ENCODE measurements at places on chromosomes 5 and 9.
A peak's percentile ranks its signal among the peaks of the same experiment; 100 is the strongest.

GRCh38 chr9:100473276-100474081 is 530 bp downstream of the TMEFF1 start:
- no peak for DNase-seq

DNA sequence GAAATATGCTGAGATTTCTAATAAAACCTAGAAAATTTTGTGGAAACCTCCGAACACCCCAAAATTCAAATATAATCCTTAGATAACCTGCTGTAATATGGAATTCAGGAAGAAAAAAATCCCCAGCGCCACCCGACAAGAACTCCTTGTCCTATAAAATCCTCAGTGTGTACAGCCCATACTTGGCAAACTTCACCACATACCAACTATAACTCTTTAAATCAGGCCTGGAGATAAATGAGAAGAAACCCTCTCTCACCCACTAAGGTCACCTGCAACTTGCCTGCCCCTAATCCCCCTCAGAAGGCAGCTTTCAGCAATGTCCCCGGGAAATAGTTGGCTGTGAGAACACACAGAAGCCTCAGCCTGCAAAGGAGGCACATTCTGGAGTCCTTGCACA is 90.5 kb downstream of the SH3TC2 start:
- DNase-seq: no peak

GRCh38 chr5:4028384-4028783 is 432.8 kb downstream of the IRX1 start:
- no peak for DNase-seq

GRCh38 chr5:158531860-158532259 is 567.9 kb downstream of the EBF1 start:
- no peak for DNase-seq

DNA sequence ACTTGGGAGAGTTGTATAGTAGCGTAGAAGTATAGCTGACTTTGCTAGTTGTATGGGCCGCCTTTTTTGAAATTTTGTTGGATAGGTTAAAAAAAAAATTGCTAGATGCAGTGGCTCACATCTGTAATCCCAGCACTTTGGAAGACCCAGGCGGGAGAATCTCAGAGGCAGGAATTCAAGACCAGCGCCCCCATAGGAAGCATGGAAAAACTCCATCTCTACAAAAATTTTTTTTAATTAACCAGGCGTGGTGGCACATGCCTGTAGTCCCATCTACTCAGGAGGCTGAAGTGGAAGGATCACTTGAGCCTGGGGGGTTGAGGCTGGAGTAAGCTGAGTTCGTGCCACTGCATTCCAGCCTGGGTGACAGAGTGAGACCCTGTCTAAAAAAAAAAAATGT is 59.2 kb downstream of the SMC5 start:
- no peak for DNase-seq

- DNase-seq: no peak
Observed at GRCh38 chr9:110426052-110426709, 88.5 kb upstream of the TXNDC8 start.

DNA sequence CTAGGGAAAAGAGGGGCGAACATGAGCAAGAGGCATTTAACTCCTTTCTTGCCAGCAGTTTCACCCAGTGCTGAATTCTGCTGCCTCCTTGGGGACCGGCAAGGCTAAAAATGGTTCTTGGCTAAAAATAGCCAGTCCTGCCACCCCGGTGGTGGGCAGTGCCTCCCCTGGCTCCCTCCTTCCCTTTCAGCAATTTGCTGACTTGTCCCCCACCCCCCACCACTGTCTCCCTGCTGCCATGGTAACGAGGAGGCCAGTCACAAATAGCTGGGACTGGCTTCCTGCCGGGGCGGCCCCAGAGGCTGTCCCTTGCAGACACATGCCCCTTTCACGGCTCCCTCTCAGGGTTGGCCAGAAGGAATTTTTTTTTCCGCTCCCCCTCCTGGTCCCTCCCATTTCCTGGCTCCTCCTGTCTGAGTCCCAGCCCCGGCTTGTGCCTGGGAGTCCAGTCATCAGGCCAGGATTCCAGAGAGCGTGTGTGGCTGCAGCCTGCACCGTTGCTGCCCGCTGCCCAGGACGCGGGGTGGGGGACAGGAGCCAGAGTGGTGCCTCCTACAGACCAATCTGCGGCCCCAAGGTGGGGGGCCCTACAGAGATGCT is 130.3 kb downstream of the RGS3 start:
- peak; percentile 90 for DNase-seq

GRCh38 chr5:123732257-123732656 is 220.3 kb downstream of the CSNK1G3 start:
- DNase-seq: no peak

- DNase-seq: peak; percentile 59
Observed at GRCh38 chr5:14440582-14441431, 140.8 kb upstream of the OTULINL start.

GRCh38 chr9:101579711-101580545 is 14.8 kb downstream of the PPP3R2 start:
- no peak for DNase-seq

DNA sequence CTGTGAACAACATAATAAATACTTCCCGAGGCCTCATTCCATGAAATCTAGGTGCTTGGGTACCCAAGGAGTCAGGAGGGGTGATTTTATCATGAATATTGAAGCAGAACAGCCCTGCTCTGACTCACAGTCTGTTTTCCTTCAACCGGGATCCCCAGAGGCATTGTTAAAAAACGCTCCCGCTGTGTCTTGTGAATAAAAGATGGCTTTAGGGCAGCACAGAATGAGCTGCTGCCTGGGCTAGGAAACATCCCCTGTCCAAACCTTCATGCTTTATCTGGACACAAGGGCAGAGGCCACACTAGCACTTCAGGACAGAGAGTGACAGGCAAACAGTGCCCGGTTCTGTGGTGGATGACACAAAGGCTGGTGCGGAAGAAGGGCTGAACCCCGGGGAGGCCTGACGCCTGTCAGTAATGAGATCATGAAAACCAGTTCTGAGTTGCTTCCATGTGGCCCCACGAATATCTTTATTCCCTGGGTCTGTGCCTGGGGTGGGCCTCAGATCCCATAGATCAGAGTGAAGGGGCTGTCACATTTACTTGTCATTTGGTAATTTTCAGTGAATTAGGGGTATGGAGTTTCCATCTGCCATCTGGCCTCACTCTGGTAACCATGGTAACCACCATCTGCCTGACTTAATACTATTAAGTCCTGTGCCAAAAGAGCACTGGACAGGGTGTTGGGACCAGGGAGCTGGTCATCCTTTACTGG is 2.6 kb downstream of the IGFBPL1 start:
- DNase-seq: no peak

GRCh38 chr9:35844628-35845270 is 15.7 kb downstream of the TMEM8B start:
- no peak for DNase-seq

DNA sequence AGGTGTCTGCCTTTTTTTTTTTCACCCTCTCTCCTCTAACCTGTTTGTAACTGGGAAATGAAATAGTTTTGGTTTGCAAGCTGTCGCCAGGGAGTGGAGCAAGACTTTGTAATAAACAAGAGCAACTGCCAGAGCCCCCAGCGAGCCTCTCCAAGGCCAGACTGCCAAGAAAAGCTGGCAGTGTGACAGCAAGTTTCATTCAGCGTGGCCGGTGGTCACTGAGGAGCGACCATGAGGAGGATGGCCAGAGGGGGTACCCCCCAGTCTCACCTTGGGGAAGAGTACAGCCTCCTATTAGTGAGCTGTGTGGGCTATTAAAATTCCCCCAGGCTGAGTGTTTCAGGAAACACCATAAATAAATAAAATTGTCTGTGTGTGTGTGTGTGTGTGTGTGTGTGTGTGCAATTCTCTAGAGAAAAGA is 49.9 kb downstream of the ZFAND5 start:
- peak; percentile 48 for DNase-seq

DNA sequence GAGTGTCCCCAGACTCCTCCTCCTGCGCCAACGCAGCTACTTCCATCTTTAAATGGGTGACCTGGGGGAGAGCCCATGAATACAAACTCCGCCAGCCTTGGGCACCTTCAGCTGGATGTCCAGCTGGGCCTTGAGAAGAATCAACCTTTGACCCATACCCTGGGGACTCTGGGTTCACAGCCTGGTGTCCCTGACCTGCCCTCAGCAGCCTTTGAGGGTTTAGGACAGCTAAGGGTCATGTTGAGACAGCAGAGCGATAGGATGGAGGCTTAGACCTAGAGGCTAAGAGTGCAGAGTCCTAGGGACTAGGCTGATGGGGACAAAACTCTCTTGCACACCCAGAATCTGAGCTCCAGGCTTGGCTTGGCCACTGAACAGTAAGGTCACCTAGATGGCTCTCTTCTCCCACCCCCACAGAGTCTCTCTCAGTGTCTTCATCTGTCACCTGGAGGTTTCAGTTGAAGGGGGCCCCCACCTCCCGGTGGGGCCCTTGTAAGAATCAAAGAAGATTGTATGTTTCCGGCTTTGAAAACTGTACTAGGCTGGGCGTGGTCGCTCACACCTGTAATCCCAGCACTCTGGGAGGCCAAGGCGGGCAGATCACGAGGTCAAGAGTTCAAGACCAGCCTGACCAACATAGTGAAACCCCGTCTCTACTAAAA is 6.7 kb upstream of the AQP3 start:
- no peak for DNase-seq

GRCh38 chr5:114678778-114679177 is 316.9 kb downstream of the KCNN2 start:
- DNase-seq: no peak

- no peak for DNase-seq
Observed at GRCh38 chr9:99226054-99226453, 4.0 kb downstream of the SEC61B start.

DNA sequence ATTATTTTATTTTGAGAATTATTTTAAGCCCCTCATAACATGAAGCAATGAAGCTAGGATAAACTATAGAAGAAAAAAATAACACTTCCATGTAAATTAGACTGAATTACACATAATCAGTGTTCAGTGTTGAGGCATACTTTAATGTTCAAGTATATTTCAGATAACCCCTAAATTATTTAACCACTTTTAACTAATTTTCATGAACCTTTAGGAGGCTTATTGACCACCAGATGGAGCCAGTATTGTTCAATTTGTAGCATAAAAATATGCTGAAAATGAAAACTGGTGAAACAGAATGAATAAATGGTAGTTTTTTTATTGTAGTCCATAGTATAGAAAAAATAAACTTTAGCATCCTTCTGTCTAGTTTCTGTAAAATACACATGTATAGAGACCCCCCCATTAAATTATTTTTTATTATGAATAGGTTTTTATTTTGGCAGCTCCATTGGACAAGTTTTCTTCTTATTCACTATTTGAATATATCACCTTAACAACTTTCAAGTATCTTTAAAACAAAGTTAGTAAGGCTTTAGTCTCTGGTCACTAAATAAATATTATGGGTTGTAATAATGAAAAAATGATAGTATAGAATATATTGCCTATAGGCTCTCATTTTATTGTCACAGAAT is 190.1 kb downstream of the CWC27 start:
- DNase-seq: no peak

DNA sequence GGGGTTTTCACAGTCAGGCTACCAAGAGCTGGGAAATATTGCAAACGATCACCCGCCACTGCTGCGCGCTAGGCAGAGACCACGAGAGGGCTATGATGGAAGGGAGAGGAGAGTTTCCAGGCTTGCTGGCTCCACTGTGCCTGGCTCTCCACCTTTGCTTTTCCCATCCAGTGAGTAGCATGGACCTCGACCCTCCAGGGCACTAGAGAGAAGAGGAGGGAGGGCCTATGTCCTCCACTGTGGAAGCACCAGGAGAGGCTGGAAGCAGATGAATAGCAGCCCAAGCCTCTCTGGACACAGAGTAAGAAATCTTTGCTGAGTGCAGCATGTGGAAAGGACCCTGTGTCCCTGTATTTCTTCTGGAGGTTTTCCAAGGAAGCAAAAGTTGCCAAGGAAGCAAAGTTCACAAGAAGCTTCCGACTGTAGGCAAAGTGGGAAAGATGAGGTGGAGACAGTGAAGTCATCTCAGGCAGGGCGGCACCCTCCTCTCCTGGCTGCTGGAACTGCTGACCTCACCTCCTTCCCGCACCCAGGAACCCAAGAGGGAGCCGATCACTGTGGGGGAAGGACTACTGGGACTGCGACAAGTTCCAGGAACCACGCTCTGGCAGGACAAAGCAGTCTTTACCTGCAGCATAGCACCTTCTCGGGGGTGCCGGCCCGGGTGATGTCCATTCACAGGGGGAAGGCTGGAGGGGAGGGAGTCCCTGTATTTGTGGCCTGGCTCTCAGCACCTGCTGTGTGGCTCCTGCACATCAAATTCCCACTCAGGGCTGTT is 79.6 kb downstream of the CSNK1A1 start:
- no peak for DNase-seq

- no peak for DNase-seq
Observed at GRCh38 chr9:134655101-134655500, 13.5 kb downstream of the COL5A1 start.

DNA sequence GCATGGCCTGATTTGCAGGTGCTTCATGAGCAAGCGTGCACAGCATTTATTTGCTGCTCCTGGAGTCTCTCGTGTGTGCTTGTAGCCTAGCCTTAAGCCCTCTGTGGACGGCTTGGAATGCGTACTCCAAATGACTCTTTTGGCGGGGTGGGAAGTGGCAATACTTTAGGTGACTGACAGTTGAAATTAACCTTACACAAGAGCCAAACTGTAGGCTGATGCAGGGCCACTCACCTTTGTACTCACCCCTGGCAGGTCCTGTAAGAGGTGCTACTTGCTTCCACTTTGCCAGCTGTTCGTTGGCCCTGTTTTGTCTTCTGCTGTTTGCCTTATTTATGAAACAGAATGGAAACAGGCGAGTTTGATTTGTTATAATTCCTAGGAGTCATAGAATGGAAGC is 22.9 kb downstream of the TENT4A start:
- no peak for DNase-seq

DNA sequence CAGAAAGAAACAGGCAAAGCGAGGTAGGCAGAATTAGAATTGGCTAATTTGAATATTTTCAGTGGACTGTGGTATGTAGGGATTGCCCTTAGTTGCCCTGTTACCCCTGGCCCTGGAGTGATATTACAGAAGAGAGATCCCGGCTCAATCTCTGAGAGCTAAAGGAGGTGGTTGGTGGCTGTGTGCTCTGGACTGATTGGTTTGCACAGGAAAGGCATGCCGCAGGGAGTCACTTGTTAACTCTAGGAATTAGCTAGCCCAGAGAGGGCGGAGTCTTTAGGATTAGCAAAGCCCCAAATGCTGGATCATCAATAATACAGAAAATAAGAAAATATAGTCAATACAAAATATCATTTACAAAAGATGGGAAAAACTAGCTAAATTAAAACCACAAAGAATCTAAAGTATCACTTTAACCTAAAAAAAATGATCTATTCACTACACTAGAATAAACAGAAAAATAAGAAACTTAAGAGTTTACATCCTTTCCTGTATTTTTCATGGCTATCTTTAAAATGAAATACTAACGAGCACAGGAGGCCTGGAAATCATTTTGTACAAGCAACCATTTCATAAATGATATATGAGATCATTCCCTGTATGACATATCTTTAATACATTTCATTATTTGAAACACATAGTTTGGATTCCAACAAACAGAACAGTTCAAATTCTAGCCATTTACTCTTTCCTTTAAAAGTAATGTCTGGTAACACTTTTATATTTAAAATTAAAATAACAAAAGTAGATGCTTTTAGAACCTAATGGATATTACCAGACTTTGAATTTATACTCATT is 71.1 kb downstream of the GNAQ start:
- DNase-seq: no peak
